ENCODE measurements at places on chromosomes 6 and 20.

GRCh38 chr6:145632971-145633370, 102.3 kb downstream of the EPM2A start:
- DNase-seq: no peak

DNA sequence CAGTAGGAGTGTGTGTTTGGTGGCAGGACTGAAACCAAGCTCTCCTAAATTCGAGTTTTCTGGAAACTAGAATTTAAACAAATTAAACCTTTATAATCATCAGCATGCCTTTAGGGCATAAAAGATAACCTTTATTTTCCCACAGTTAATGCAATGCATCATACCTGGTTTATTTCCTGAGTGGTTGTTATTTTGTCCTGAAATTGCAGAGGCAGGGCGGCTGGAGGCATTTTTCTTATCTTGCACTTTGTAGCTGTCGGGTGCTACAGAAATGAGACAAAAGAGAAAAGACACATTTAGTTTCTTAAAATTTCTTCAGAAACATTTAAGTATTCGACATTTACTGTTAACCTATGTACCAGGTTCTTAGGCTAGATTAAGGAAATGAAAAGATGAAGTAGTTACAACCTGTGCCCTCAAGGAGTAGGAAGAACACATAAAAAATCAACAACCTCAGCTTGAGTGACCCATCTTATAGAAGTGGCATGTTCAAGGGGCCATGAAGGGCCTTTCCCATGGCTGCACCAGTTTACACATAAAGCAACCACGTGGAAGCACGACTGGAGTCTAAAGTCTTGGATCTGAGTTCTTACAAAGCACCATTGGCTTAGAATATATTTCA, 128.6 kb downstream of the MAP7 start:
- DNase-seq: no peak

DNA sequence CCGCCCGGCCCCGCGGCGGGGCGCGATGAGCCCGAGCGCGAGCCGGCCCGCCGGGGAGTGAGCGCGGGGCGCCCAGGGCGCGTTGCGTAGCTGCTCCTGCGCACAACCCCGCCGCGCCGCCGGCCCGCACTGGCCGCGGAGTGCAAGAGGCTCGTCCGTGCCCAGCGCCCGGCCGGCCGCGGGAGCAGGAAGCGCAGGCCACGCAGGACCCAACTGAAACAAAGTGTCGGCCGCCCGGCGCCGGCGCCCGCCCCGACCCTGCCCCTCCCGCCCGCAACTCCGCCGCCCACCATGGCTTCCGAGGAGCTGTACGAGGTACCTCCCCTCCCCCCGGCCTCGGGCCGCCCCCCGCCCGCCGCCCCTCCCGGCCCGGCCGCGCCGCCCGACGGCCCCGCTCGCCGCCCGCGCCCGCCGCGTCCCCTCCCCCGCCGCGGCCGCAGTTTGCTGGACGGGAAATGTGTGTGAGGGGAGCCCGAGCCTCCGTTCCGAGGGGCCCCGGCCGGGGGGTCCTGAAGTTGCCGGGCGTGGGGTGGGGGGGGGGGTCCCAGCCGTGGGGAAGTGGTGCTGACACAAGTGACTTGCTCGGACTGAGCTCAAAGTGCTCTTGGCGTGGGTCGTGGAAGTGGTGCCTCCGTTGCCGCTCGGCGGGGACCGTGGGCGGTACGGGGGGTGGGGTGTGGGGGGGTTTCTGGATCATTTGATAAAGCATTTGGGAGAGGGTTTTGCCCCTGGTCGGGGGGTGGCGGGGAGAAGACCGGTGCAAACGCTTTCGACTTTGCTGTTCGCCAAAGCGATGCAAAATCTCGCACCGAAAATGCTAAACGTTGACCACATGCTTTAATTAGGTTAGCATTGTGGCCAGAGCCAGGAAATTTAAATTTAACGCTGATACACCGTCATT, 539 bp downstream of the CDYL start:
- DNase-seq: peak; percentile 18

DNA sequence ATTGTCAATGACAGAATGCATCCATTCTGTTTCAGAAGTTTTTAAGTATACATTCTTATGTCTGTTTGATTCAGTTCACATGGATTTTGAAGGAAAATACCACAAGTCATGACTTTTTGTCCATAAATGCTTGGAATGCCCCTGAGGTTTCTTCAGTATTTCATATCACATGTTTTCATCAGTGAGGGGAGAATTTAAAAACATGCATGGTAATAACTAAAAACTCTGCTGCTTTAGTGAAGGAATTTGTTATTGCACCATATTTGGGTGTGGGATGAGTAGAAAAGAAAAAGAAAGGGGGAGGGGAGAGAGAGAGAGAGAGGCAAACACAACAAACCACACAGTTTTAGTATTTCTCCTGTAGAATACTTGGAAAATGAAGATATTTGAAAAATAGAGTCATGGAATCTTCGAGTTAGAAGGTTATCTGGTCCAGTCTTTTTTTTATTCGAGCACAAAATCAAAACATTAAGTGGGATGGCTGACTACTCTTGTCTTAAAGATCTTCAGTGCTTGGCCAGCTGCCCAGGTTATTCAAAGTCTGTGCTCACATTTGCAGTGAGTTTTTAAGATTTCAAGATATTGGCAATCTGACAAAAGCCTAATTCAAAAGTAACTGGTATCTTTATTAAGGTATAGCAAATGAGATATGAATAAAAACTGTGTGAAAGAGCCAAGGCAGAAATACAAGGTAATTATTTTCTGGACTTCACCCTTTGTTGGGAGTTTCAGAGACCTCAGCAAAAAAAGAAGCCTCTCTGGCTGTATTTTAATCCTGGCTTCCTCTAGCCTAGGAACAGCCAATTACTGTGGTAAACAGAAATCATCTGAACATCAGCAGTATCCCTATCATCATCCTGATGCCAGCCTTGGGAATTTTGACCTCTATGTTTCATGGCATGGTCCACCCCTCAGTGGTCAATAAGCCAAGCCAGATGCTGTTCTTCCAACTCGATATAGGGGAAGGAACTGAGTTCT, 687.9 kb upstream of the CITED2 start:
- no peak for DNase-seq

GRCh38 chr6:43843669-43844171, 73.7 kb downstream of the VEGFA start:
- no peak for DNase-seq

DNA sequence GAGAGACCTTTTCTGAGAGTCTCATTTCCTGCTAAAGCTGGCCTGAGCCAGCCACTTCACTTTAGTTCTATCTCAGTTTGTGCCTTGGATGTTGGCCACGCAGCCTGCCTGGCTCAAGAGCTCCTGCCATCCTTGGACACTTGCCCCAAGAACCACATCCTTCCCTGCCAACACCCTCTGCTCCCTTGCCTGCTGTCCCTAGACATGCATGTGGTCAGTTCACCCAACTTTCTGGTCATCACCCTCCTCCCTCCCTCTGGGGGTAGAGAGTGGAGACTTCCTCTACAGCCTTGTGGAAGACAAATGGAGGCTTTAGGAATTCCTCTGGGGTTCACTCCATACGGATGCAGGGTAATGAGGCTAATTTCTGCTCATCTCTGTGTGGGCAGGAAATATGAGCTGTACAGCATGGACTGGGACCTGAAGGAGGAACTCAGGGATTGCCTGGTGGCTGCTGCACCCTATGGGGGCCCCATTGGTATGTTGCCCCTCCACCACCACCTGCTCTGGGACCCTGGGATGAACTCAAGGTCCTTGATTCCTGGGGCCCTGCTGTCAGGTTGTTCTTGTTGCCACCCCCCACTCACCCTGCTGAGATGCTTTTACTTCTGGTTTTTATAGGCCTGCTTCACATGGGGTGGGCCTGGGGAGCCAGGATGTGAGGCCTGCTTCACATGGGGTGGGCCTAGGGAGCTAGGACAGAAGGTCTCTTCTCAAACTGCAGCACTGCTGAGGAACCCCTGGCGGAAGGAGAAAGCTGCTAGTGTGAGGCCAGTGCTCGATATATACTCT, 13.8 kb upstream of the PTPRA start:
- no peak for DNase-seq

DNA sequence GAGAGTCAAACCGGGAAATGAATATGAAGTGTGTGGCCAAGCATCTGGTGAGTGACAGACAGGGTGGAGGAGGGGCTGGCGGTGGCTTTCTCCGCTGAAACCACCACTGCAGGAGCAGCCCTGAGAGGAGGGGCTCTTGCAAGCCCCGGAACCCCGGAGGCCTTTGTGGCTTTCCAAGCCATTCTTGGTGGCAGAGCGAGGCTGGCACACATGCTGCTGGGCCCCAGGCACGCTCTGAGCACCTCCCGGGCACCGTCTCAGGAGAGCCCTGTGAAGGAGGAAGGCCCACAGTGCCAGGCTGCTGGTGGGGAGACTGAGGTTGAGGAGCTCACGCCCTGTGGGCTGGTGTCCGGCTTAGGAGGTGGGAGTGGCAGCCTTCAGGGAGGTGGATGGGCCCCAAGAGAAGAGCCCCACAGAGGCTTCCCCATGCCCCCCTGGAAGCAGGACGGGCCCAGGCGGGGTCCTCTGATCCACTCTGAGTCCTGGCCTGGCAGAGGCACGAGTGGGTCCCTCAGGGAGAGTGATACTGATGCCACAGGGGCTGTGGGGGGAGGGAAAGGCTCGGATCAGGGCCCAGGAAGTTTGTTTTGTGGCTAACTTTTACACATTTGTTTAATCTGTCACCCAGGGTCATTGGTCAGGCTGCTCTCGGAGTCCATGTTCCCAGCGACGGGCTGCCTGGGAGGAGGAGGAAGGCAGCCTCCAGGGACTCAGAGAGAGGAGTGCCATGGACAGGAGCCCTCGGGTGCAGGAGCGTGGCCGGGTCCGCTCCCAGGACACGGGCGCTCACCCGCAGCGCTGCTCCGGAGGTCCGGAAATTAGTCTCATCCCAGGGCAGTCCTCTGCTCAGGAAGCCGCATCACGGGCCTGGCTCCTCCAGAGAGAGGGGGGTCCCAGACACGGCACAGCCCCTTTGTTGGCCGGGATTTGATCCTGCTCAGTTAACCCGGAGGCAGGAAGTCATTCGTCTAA, 170.7 kb downstream of the ERMARD start:
- no peak for DNase-seq

- no peak for DNase-seq
Measured at GRCh38 chr6:14092838-14093789, 24.5 kb upstream of the CD83 start.

GRCh38 chr6:114407426-114408035, 64.7 kb upstream of the HS3ST5 start:
- DNase-seq: no peak

GRCh38 chr6:38495922-38496635, 143.7 kb downstream of the BTBD9 start:
- DNase-seq: no peak

DNA sequence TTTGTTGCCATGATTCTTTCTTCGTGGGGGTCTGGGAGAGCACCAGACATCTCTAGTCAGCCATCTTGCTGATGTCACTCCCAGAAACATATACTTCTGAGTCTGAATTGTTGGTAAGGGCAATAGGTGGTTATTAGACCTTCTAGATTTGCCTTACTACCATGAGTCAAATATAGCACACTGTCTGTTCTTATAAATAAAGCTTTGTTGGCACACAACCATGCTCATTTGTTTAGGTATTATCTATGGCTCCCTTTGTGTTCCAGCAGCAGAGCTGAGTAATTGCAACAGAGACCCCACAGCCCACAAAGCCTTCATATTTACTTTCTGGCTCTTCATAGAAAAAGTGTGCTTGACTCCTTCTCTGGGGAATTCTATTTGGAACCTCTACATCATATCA, 62.9 kb downstream of the CDH26 start:
- DNase-seq: no peak

GRCh38 chr20:2761885-2762284, 38.5 kb downstream of the CPXM1 start:
- DNase-seq: no peak

- no peak for DNase-seq
Measured at GRCh38 chr20:13799974-13800373, 15.1 kb downstream of the NDUFAF5 start.

- DNase-seq: no peak
Measured at GRCh38 chr6:11785415-11785773, 6.8 kb upstream of the ADTRP start.

DNA sequence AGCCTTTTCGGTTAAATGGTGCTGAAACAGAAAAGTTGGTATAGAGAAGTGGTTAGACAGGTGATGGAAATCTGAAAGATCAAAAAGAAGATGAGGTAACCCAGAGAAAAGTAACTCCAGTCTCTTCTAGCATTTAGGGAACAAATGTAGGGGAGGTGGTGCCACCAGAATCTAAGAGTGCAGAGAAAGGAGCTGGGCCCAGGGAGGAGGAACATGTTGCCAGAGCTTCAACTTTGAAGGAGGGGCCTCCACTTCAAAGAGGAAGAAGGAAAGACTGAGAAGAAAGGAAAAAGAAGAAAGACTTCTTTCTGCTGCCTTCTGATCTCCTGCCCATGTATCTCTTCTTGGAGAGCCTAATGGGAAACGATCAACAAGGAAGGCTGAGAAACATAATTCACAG, 23.5 kb upstream of the ATRN start:
- no peak for DNase-seq

- no peak for DNase-seq
Measured at GRCh38 chr6:5438922-5439584, 177.7 kb downstream of the FARS2 start.

DNA sequence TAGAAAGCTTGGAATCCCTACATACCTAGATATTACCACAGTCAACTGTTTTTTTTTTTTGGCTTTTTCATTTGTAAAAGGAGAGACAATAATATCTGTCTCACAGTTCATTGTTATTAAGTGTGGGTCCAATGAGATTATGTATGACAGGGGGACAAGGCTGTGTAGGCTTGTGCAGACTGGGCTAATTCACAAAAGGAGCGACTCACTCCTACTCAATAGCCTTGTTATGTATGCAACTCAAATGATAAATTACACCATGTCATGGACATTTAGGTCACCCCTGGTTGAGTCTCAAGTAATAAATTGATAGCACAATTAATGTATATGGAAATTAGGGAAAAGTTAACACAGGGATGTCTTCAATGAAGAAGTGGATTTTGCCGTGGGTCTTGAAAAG, 208.2 kb upstream of the MAP3K7 start:
- DNase-seq: no peak

- DNase-seq: no peak
Measured at GRCh38 chr6:80165143-80165542, 58.7 kb downstream of the BCKDHB start.

DNA sequence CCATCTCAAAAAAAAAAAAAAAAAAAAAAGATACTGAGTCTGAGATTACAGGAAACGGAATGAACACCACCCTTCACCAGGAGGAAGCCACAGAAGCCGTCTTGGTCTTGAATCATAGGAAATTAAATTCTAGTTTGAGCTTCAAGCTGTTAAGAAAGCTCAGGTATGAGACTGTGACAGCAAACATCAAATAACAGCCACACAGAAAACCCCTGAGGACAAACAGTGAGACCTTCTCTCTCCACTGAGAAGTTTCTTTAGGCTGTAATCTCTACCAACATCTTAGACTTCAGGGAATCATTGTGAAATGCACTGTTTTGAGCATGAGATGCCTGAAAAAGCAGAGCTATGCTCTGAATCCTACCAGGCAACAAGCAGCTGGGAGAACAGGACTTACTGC, 30.8 kb downstream of the PDE10A start:
- DNase-seq: no peak

- DNase-seq: no peak
Measured at GRCh38 chr6:153780011-153780410, 259.0 kb upstream of the OPRM1 start.

GRCh38 chr6:92521553-92521952, 897.8 kb downstream of the EPHA7 start:
- no peak for DNase-seq
